Stimulated activated CD8-positive, alpha-beta memory T cell treated with anti-CD3 and anti-CD28 coated beads, Interleukin-4, amount 100 ng/mL, for 4 hours (primary cell): ENCODE measurements at places on chromosomes 1 and 21.

GRCh38 chr21:30227128-30227527 lies 11.2 kb upstream of the CLDN8 start:
- DNase-seq = no peak

- DNase-seq = no peak
Measured at GRCh38 chr1:106080608-106081325, 975.7 kb upstream of the PRMT6 start.

- no peak for DNase-seq
Measured at GRCh38 chr1:109477821-109478220, 5.9 kb upstream of the ATXN7L2 start.

GRCh38 chr21:42505090-42505726 lies 8.4 kb upstream of the SLC37A1 start:
- no peak for DNase-seq

DNA sequence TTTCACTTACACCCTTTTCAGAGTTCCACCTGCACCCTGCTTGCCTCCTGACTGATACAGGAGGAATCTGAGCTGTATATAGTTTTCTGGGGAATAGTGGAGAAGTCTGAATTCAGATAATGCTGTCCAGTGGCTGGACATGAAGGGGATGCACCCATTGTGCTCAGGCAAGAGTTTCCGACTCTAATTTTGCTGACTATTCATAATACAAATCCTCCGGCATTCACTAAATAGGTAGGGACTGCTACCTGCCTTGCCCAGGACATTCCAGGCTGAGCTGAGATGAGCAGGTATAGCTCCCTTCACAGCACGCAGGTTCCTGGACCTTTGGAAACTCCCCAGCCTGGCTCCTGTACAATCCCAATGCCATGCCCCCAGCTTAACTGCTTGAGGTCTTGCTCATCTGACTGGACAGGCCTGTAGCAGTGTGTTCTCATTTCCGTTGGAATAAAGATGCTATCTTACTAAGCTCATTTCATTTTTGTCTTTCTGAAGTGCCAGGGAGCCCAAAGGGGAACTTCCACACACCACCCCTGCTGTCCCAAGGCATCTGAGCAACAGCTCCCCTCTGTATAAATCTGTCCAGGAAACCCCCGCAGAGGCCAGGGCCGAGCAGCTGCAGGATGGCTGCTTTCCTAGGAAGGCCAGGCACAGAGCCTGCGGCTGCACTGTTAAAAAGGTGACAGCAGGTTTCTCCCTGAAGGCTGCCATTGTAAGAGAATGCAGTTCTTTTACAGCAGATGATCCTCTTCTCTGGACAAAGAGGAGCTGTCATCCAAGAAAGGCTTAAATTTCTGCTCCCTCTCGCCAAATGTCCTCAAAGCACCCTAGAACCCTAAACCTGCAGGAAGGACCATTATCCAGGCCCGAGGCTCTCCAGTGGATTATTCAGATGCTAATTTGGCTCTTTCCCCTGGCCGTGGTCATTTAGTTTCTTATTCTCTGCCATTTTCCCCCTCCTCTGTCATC lies 21.7 kb upstream of the VASH2 start:
- no peak for DNase-seq
